ENCODE measurements at places on chromosomes 2 and 18.

DNA sequence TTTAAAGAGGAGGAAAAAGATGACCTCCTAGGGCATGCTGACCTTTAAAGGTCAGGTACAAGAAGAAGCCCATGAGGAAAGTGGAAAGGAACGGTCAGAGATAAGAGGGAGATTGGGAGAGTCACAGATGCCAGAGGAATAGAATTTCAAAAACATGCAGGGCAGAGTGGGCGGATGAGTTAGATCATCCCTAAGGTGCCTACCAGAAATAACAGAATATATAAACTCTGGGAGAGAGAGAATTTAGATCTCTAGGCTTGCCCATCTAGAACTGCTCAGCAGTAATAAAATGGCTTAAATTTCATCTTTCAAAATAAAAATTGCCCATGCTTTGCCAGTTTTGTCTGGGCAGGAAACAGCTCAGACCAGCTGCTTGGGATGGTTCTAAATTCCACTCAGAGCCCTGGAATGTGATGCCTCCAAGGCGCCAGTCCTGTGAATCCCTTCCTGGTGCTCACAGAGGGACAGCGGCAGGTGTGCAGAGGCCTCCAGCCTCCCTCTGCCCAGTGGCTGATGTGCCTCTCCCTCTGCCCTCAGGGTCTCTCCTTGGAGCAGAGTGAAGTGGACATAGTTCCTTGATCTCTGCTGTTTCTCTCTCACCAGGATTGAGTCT is 130.9 kb downstream of the ANTXR1 start:
- DNase-seq = no peak

GRCh38 chr2:40455661-40456060 is 3.8 kb upstream of the SLC8A1 start:
- DNase-seq = peak; percentile 23

DNA sequence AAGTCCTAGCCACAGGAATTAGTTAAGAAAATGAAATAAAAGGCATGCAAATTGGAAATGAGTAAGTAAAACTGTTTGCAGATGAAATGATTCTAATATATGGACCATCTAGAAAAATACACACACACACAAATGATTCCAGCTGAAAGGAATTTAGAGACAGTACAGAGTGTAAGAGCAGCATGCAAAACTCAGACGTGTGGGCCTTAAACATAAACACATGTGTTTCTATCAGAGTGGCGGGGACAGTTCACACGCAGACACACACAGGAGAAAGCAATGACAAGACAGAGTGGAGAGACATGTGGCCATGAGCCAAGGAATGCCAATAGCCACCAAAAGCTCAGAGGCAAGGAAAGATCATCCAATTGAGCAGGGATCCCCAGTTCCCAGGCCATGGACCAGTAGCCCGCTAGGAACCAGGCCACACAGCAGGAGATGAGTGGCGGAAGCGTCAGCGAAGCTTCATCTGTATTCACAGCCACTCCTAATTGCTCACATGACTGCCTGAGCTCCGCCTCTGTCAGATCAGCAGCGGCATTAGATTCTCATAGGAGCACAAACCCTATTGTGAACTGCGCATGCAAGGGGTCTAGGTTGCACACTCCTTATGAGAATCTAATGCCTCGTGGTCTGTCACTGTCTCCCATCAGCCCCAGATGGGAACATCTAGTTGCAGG is 155.4 kb downstream of the ARL4C start:
- DNase-seq = no peak

DNA sequence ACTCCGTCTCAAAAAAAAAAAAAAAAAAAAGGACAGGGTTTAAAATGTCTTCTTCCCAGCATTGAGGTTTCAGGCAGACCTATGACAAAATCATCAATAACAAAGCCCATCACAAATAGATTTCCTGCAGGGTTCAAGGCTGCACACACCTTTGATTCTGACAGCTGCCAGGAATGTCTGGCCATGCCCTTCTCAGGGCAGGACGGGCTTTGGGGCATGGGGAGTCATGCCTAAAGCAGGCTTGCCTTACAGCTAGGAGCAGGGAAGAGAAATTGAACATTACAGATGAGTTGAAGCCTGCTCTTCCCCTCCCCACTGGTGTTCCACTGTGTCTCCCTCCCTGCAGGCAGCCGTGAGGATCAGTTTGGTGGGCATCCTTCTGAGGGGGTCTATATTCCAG is 3.7 kb downstream of the PRELID3A start:
- no peak for DNase-seq

DNA sequence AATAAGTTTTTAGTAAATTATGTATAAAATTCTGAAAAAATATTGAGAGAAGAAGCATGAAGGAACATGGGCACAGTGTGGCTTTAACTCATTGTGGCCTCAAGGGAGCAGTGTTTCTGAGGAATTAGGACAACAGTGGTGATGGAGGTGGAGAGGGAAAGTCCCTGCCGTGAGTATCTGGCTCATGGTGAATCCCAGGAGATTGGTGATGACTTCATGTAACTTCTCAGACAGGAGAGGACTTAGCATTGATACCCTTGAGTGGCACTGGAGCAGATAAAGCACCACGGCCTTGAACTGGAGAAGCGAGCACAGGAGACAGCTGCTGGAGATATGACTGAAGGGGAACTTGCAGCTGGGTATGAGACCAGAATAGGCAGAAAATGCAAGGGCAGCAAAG is 35.0 kb upstream of the LRP1B start:
- no peak for DNase-seq

DNA sequence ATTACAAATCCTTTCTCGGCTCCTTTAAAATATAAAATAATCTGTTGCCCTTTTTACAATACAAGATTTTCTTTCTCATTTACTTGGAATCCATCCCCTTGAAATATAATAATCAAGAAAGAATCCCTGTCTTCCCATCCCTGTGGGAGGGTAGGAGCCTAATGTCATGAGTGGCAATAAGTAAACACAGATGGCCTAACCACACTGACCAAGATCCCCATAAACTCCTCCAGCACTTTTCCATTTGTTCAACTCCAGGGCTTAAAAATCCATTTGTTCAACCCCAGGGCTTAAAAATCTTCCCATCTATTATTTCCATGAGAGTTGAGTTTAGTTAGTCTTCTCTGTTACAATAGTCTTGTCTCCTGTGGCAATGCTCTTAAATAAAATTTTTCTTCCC is 297.6 kb downstream of the CDH7 start:
- no peak for DNase-seq

DNA sequence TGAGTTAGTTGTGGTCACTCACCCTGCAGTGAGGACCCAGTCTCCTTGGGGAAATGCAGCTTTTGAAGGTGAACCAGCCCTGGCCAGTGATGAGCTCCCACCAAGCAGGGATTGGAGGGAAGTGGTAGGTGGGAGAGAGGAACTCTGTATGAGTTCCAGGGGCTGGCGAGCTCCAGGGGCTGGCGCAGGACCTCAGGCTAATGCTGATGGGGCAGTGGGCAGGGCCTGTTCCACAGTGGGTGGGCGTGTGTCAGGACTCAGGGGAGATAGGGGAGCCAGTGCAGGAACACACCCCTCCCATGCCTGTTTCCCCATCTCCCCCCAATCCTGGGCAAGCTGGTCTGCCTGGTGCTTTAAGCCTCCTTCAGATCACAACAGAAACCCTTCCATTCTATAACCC is 208.4 kb downstream of the DYSF start:
- no peak for DNase-seq

DNA sequence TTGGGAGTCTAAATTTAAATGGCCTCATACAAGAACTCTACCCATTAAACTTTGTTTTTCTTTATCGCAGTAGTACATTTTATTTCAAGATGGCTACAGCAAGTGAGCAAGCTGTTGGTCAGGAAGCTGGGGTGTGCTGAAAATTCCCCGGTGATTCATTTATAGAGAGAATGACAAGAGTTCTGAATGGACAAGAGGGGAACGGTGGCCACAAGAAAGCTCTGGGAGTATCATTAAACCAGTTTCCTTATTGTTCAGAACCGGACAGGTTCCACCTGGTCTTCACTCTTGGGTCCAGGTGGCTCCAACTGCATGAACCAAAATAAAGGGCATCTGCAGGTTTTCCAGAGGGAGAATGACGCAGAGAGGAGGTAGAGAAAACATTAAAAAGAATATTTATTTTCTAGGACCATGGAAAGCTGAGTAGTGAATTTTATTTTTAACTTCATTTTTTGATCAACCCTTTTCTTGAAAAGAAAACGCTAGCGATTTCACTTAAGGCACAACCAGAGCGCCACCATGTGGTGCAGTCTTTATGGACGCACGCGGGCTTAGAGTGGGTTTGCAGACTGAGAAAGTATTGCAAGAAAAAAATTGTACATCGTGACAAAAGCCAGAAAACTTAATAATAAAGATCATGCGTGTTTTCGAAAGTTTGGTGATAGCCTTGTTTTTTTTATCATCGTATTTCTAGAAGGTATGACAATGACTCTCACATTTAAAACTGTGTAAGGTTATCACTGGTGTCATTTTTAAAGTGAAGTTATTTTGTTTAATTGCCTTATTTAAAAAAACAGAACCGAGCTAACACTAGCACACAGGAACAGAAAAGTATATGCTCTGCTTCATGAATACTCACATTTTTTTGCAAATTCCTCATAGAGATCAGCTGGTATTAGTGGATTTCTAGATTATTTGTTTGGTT is 97.9 kb upstream of the NOL4 start:
- peak; percentile 40 for DNase-seq

DNA sequence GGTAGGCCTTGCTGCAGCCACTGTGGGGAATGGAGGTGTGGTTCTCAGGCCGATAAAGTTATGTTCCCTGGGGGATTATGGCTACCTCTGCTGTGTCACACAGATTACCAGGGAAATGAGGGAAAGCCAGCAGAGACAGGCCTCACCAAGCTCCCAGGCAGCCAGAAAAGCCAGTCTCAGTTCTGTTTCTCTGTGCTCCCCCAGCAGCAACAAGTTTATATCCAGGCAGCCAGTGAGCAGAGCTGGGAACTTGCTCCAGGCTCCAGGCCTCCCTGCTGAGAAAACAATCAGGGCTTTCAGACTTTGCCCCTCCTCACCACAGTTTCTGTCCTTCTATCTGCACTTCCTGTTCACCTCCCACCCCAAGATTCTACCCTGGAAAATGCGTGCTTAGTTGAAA is 596.6 kb upstream of the GYPC start:
- DNase-seq = no peak

DNA sequence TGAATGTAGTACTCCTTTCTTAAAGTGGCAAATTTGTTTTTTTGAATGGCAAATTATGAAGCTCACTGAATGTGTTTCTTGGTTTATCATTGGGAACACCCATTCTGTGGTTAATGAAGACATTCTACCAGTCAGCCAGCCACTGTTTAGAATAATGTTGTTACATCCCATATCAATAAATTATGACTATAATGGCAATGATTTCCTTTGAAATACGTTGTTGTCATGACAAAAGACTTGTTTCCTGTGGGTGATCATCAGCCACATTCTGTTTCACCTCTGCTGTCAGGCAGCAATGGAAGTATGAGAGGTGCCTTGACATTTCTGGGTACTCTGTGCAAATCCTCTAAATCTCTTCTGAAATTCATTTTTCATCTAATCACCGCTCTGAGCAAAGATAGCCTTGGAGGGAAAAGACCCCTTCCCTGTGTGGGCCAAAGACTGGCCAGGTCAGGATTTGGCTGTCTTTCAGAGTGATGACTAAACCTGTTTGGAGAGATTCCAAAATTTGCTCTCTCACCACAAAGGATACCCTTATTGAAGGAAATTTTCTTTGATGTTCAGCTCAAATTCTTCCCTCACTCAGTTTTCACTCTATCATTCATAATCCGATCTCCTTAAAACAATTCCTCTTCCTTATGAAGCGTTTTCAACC is 869.2 kb downstream of the BCL11A start:
- DNase-seq = no peak

GRCh38 chr2:149564983-149565382 is 22.6 kb downstream of the MMADHC start:
- DNase-seq = no peak

DNA sequence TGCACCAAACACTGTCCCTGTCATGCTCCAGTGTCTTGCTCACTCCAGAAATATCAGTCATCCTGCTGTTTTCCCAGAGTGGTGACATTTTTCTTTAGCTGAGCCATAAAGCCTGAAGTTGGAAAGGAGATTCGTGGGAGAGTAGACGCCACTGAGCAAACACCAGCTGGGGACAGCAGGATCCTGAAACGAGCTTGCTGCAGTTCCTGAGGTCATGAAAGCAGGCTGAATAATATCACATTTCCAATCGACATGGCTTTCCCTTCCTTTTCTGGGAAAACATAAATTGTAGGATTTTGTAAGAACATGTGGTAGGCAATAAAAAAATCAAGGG is 276.4 kb downstream of the CDCA7 start:
- no peak for DNase-seq

- no peak for DNase-seq
These were observed 45.4 kb downstream of the MCFD2 start for GRCh38 chr2:46870051-46870839.

DNA sequence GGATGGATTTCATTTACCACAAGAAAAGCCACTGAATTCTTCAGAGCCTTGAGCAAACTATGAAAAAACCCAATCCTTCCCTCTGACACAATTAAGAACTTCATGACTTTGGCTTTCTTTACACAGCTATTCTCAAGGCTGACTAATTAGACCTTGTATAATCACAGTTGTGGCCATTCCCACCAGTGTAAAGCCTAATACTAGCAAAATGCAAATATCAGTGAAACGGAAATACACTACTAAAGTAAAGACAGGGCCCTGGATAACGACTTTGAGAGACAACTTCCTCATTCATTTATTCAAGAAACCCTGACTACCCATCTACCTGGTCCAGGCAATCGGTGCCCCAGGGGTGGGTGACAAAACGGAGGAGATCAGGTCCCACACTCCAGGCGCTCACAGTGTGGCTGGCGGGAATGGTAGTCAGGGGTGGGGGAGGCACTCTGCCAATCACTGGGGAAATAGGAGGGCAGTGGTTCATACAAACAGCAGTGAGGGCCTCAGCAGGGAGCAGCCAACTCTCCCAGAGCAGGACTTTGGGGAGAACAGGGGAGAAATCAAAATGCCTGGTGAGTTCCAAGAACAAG is 28.1 kb downstream of the TMEM163 start:
- DNase-seq = peak; percentile 61

GRCh38 chr2:74581463-74581862 is 26.9 kb downstream of the DOK1 start:
- DNase-seq = no peak

DNA sequence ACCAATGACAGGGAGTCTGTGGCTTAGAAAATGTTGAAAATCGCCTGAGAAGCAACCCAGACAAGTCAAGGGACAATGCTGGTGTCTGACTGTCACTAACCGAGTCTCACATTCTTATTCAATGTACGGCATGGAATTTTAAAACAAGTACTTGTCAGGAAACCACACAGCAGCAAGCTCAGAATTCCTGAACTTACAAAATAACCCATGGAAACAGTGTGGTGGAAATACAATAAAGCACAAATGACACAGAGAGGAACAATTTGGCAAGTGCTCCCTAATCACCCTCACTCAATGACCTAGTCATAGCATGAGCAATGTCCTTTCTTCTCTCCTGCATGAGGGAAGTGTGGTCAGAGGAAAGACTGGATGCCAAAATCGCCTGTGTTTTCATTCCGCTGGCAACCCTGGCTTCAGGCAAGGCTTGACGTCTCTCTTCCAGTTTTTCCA is 154.0 kb downstream of the SATB2 start:
- no peak for DNase-seq

DNA sequence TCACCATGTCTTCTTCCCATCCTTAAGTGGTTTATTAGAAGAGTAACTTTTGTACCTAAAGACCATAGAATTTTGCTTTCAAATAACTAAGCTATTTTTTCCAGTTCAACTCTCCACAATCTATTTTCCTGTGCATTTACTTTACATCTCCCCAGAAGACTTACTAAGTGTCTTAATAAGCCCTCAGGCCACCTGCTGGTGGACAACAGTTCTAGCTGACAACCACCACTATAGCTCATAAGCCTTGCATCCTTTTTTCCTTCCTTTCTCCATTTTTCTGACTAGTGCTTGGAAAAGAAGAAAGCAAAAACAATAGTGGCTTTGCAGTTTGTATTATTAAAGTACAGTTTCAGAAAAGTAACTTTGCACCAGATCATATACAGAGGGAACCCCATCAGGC is 149.5 kb upstream of the TMEM200C start:
- no peak for DNase-seq

All from pancreas (tissue), 10 donors.